ENCODE measurements at places on chromosomes 16 and 17.

DNA sequence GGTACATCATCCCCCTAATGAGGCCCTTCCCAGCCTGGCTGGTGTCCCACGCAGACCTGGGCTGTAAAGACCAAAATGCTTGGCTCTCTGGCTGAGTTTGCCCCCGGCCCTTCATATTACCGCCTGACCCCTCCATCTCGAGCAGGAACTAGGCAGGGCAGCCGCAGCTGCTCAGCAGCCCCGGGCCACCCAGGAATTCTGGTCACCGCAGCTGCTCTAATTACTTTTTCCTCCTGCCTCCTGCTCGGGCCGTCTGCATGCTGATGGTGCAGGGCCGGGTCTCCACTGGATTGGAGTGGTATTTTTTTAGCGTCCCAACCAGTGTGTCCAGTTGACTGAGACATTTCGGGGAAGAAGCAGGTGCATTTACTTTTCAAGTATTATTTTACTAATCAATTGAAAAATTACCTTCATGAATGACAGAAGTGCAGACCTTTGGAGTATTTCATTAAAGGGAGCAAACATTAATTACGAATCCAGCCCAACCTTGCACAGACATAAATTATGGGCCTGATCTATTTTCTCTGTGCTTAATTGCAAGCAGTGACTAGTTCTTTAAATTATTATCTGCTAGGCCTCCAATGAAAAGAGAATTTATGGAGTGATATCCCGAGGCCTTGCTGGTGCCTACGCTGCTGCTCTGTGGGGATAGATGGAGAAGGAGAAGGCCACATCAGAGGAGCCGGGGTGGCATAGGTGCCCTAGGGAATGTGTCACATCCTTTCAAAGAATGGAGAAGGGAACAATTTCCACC, 176.2 kb downstream of the CYLD start:
- peaks cover 2% of the 10 kb centered on the region for H3K27me3 ChIP-seq
- H3K4me3 ChIP-seq = no peak overlapping the region
- H3K36me3 ChIP-seq = no peaks in the 10 kb centered on the region
- H3K4me1 ChIP-seq = no peaks in the 10 kb centered on the region

GRCh38 chr16:71930013-71930563, 34.8 kb downstream of the IST1 start:
- no peak overlapping the region for H3K27ac ChIP-seq
- peaks cover 39% of the 10 kb centered on the region for H3K36me3 ChIP-seq
- H3K4me1 ChIP-seq = no peaks in the 10 kb centered on the region
- H3K4me3 ChIP-seq = no peak overlapping the region

GRCh38 chr17:7989781-7990655, 12.4 kb upstream of the GUCY2D start:
- peak overlapping the region; percentile 69 for H3K4me3 ChIP-seq
- H3K27ac ChIP-seq = peak overlapping the region; percentile 88
- H3K4me1 ChIP-seq = peaks cover 25% of the 10 kb centered on the region
- H3K27me3 ChIP-seq = peaks cover 22% of the 10 kb centered on the region
- no peaks in the 10 kb centered on the region for H3K36me3 ChIP-seq

- no peak overlapping the region for H3K27ac ChIP-seq
- H3K4me1 ChIP-seq = peaks cover 41% of the 10 kb centered on the region
- H3K27me3 ChIP-seq = no peaks in the 10 kb centered on the region
- DNase-seq = no peak
- peaks cover 67% of the 10 kb centered on the region for H3K36me3 ChIP-seq
Measured at GRCh38 chr17:66655861-66656260, 179.1 kb upstream of the CACNG5 start.

- H3K27ac ChIP-seq = no peak overlapping the region
- H3K4me1 ChIP-seq = peaks cover 9% of the 10 kb centered on the region
- DNase-seq = no peak
- H3K36me3 ChIP-seq = no peaks in the 10 kb centered on the region
Measured at GRCh38 chr16:85088570-85089199, 23.6 kb downstream of the CIBAR2 start.

GRCh38 chr17:72336804-72337070, 215.9 kb downstream of the SOX9 start:
- H3K36me3 ChIP-seq = no peaks in the 10 kb centered on the region
- no peak overlapping the region for H3K27ac ChIP-seq
- H3K27me3 ChIP-seq = no peaks in the 10 kb centered on the region
- DNase-seq = no peak

DNA sequence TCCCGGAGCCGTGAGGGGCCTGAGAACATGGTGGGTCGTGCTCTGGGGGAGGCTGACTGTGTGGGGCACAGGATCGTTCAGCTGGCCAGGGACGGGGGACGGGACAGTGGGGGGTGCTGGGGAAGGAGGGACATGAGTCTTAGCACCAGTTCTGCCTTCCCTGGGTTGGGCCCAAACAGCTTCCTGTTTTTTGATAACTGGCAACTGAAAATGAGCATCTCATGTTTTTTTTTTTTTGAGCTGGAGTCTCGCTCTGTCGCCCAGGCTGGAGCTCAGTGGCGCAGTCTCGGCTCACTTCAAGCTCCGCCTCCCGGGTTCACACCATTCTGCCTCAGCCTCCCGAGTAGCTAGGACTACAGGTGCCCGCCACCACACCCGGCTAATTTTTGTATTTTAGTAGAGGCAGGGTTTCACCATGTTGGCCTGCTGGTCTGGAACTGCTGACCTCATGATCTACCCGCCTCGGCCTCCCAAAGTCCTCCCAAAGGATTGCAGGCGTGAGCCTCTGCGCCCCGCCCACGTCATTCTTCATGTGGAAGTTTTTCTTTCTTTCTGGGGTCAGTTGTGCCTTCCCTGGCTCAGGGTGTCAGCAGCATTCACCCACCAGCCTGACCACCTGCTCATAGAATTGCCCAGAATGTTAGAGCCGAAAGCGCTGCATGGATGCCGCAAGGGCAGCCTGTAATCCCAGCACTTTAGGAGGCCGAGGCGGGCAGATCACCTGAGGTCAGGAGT, 6.4 kb downstream of the ASPSCR1 start:
- no peak overlapping the region for H3K4me3 ChIP-seq
- H3K36me3 ChIP-seq = peaks cover 8% of the 10 kb centered on the region
- no peak overlapping the region for H3K27ac ChIP-seq
- H3K4me1 ChIP-seq = peaks cover 18% of the 10 kb centered on the region

DNA sequence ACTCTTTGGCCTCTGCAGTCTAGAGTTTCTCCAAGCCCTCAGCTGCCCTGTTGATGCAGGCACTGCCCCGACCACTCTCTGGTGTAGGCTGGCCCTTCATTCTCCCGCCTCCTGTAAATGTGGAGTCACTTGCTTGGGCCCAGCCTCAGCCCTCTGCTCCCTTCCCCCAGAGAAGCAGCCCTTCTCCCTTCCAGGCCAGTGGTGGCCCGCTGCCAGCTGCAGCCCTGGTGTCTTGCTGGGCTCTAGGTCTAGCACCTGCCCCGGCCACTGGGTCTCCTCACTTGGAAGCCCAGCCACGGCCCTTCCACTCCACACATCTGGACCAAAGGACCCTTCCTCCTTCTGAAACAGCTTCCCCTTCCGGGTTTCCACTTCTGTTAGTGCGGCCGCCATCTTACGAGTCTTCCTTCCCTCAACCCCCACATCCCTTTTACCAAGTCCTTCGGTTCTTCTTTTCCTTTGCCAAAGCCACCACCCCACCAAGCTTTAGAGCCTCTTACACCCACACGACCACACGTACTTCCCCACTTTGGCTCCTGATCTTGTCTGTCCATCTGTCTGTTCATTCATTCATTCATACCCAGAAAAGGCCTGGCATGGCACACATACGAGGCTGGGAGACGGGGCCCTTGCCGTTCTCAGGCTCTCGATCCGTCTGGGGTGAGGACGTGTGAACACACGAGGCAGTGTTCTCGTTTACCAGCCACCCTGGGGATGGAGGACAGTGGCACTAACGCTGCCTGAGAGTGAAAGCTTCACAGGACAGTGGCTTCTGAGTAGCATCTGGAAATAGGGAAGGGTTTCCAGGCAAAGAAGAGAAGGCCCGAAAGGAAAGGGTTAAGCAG, 68.0 kb downstream of the ABR start:
- H3K4me3 ChIP-seq = peak overlapping the region; percentile 11
- H3K27ac ChIP-seq = no peak overlapping the region
- no peaks in the 10 kb centered on the region for H3K36me3 ChIP-seq

DNA sequence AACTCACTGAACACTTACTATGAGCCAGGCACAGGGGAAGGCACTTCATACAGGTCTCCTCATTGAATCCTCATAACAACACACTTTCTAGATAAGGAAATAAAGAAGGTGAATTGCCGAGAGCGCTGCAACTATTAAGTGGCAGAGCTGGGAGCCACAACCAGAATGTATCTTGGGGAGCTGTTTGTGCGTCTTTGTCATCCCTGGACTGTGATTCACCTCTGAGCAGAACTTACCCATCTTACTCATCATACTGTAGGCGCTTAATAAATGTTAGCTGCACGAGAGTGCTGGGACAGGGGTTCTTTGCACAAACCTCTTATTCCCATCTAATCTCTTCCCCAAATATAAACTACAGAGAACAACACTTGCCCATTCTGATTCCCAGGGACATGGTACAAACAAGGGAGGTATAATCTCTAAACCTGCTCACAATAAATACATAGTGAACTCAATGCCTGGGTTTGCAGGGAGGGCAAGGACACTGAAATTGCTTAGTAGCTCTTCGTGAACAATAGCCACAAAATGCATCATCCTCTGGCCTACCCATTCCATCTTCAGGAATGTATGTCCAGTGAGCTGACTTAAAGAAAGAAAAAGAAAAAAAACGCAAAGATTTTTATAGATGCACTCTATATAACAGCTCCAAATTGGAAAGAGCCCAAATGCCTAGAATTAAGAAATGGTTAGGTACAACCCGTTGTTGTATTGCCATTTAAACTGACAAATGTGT, 43.0 kb downstream of the MYO18A start:
- DNase-seq = peak; percentile 66
- H3K27me3 ChIP-seq = no peaks in the 10 kb centered on the region
- peak overlapping the region; percentile 92 for H3K27ac ChIP-seq
- H3K4me1 ChIP-seq = peaks cover 68% of the 10 kb centered on the region

GRCh38 chr17:74032222-74032621, 171.3 kb upstream of the RPL38 start:
- DNase-seq = no peak
- H3K36me3 ChIP-seq = no peaks in the 10 kb centered on the region
- no peak overlapping the region for H3K4me3 ChIP-seq
- H3K27ac ChIP-seq = no peak overlapping the region

DNA sequence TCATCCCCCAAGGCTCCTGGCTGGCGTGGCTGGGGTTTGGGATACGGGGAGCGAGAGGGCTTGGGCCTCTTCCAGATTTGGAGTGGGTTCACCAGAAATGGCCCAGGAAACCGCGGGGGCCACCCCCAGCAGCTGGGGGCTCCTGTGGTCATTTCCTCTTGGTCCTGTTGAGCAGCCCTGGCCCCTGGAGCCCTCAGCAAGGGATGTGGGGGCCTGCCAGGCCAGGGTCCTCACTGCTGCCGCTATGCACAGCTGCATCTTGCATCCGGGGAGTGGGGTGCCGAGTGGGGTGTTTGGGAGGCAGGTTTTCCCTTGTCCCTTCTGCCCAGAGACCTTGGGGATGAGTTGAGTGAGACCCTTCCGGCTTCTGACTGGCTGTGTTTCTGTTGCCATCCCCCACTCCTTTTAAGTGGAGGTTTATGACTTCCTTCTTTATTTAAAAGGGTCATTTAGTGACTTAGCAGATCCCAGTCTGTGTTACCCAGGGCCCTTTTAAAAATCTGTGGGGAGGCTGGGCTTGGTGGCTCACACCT, 319.8 kb downstream of the SEC14L1 start:
- peaks cover 32% of the 10 kb centered on the region for H3K36me3 ChIP-seq
- peak overlapping the region; percentile 99 for H3K27ac ChIP-seq
- peaks cover 87% of the 10 kb centered on the region for H3K4me1 ChIP-seq
- H3K27me3 ChIP-seq = no peaks in the 10 kb centered on the region
- H3K4me3 ChIP-seq = peak overlapping the region; percentile 86

- H3K4me1 ChIP-seq = no peaks in the 10 kb centered on the region
- no peaks in the 10 kb centered on the region for H3K36me3 ChIP-seq
- H3K4me3 ChIP-seq = no peak overlapping the region
- no peaks in the 10 kb centered on the region for H3K27me3 ChIP-seq
- no peak for DNase-seq
Measured at GRCh38 chr17:11928436-11928835, 68.8 kb downstream of the ZNF18 start.

DNA sequence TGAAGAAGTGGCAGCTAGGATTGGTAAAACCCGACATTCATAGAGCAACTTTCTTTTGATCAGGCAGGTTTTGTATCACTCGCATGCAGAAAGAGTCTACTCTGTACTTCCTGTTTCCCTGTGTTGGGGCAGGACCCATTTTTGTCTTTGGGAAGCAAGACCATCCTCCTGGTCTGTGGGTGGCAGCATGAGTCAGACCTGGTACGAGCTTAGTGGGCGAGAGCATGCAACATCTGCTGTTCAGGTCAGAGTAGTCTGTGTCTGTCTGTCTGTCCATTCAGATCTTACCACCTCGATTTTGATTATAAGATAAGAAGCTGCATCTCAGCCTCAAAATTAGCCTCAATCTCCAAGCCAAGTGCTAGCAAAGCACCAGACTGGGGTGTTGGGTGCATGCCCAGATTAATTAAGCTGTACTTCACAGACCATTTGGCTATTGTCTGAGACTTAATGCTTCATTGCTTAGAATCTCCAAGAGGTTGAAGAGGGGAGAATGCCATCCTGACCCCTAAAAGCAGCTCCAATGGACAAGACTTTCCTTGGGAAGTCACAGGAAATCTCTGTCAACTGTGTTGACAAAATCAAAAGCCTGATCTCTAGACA, 110.9 kb downstream of the XYLT1 start:
- no peaks in the 10 kb centered on the region for H3K27me3 ChIP-seq
- peak; percentile 81 for DNase-seq
- H3K4me3 ChIP-seq = peak overlapping the region; percentile 3
- peak overlapping the region; percentile 83 for H3K27ac ChIP-seq
- H3K36me3 ChIP-seq = peaks cover 28% of the 10 kb centered on the region

GRCh38 chr17:57767561-57767960, 22.5 kb upstream of the CCDC182 start:
- H3K4me3 ChIP-seq = no peak overlapping the region
- H3K4me1 ChIP-seq = no peaks in the 10 kb centered on the region

DNA sequence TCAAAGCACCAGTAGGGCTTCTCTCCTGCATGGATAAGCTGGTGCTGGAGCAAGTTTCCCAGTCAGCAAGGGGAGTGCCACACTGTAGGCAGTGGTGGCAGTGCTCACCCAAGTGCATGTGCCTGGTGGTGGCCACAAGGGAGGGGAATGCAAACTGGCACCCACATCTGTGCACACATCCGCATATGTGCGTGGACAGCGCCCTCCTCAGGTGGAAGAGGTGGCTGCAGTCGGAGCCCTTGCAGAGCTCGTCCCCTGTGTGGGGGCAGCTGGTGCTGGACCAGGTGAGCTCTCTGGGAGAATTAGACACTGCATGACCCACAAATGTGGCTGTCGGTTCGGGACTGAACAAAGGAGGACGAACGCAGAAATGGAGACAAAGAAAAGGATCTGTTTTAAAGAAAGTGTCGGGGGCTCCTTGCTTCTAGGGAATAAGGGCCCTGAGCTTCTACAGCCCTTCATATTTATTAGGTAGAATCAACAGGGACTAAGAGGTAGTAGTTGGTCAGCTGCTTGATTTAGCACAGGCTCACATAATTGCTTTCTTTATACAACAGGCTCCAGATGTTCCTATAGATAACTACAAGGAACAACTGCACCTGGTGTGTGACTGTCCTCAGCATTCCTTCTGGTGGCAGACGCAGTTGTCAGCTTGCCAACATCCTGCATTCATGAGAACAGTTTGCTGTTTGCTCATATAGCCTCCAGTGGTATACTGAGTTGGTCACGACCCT, 5.3 kb upstream of the ZNF689 start:
- no peak overlapping the region for H3K27ac ChIP-seq
- peaks cover 15% of the 10 kb centered on the region for H3K4me1 ChIP-seq
- DNase-seq = peak; percentile 88

- H3K27ac ChIP-seq = peak overlapping the region; percentile 0
- peaks cover 25% of the 10 kb centered on the region for H3K4me1 ChIP-seq
- DNase-seq = no peak
- peaks cover 3% of the 10 kb centered on the region for H3K36me3 ChIP-seq
- peak overlapping the region; percentile 3 for H3K4me3 ChIP-seq
Measured at GRCh38 chr17:20063665-20064648, 54.8 kb downstream of the SPECC1 start.
